ENCODE measurements at places on chromosomes 4 and X.

- DNase-seq = no peak
Measured at GRCh38 chr4:159258889-159259560, 156.1 kb downstream of the RAPGEF2 start.

DNA sequence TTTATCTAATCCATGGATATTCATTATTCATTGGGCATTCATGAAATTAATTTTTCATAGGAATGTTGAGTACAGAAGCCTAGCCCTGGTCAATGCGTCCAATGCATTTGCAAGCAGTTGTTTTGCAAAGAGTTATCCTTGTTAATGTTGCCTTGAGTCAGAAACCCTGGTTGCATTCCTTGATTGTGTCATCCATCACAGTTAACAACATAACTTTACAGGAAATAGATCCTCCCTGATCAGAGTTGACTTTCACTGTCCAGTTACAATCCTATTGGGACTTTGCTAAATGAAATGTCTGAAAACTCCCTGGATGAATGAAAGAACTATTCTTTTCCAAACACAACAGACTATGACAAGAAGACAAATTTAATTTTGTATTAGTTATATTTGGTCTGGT is 924.3 kb upstream of the SLIT2 start:
- DNase-seq = no peak

- DNase-seq = no peak
Measured at GRCh38 chr4:82818664-82819662, 20.4 kb upstream of the SCD5 start.

DNA sequence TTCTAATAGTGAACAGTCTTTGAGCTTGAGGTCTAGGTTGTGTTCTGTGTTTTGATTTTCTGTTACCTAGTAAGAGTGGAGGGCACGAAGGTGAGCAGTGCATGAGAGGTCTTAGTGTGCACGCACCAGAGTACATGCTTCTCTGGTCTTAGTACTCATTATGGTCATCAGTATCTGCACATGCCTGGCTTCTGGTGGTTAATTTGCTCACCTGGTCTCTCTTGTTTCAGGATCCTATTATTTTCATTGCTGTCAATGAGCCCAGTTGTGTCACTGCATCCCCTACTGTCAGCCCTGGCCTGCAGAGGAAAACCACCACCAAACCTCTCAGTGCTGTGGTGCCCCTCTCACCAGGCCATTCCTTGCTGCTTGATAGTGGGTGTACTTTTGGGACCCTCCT is 54.8 kb downstream of the NSUN7 start:
- no peak for DNase-seq

DNA sequence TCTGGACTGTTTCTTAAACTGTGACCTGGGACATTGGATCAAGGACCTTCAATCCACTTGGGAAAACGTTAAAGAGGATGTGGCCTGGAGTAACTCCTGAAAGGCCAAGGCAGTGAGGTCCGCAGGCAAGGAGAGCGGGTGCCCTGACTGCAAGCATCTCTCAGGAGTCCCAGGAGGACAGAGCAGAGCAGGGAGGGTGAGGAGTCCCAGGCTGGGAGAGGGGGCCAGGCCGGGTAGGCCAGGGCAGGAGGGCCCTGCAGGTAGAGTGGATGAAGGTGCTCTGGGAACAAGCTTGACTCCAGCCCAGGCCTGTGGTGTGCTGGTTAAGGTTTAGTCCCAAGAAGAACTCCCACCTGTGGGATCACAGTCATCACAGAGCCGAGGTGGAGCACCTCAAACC is 13.8 kb downstream of the PNMA6E start:
- DNase-seq = no peak

DNA sequence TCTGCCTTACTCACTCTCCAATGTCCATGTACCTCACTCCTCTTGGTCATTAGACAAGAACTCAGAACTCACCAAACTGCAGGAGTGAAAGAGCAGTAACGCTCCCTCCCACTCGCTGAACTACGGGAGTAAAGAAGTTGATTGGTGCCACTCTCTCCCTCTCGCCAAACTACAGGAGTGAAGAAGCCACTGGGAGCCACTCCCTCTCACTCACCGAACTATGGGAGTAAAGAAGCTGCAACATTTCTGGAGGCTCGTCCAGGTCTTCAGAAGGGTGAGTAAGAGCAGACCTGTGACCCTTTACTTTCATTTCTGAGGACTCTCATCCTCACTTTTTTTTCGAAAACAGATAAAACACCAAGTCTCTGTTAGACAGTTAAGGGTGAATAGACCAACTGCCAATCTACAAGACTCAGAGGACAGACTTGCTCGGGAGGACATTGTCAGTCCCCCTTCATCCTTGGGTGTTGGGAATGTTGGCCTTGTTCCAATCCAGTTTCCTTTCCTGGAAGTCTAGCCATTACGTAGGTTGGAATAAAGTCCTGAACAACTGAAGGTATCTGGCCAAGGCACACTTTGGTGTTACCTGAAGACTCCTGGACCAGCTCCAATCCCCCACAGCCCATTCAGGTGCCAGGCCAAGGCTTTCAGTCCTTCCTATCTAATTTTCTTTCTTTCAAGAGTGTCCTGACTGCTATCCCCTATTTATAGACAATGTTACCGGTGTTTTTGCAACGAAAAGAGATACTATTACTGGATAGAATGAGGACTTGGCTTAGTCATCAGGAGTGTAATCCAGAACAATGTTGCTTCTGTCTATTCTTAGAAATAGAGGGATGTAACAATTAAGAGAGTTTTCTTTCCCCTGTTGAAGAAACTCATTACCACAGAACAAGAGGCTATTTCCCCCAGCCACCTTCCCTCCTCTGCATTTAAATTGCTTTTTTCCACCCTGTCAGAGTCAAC is 11.0 kb upstream of the COL25A1 start:
- DNase-seq = no peak

DNA sequence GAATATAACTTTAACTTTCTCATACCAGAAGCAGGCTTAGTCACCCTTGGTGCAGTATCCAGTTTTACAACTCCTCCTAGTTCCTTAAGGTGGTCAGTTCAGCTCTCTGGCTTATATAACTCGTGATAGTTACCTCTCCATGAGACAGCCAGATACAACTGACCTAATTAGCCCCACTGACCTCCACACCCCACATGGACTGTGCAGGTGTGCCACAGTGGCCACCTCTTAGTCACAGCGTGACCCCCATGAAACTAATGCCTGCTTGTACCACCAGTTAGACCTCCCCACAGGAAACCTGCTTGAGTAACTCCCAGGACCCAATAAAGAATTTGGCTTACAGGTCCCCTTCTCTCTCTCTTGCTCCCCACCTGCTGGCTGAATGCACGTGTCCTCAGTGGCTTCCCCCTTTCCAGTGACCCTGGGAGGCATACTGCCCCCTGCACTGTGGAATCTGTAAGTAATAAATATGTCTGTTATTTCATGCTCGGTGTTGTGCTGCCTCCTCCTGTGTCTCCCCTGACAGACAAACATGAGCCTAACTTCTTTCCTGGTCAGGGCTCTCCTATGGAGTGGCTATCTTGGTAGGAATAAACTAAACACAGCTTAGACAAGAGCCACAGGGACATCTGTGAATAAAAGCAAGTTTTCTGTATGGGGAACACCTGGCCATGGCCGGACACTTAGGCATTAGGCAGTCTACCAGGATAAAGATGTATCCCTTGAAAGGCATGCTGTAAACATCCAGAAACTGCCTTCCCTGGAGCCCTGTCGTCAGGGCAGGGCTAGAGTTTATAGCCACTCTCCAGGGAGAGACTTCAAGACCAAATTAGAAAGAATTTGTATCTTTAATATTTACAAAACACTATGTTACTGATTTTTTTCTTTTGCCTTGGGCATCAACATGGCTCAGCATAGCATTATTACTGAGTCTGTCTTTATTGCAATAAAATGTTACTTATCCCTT is 209.7 kb upstream of the BOD1L1 start:
- no peak for DNase-seq

GRCh38 chr4:79874197-79874596 is 198.8 kb downstream of the ANTXR2 start:
- no peak for DNase-seq

DNA sequence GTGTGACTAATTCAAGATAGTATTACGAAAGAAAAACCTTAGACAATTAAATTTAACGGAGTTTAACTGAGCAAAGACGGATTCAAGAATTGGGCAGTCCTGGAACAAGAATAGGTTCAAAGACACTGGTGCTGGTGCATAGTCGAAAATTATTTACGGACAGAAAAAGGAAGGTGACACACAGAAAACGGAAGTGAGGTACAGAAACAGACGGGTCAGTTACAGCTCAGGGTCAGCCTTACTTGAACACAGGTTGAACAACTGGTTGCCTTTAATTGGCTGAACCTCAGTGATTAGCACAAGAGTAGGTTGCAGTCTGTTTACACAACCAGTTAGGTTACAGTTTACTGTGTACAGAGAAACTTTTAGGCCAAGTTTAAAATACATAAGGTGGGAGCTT is 31.5 kb downstream of the KLHL8 start:
- DNase-seq = no peak

- no peak for DNase-seq
Measured at GRCh38 chr4:52366621-52367020, 292.5 kb downstream of the USP46 start.

- no peak for DNase-seq
Measured at GRCh38 chr4:11769434-11769833, 340.7 kb upstream of the HS3ST1 start.

GRCh38 chr4:25914670-25915352 is 791 bp downstream of the SMIM20 start:
- no peak for DNase-seq

- DNase-seq = no peak
Measured at GRCh38 chrX:2788980-2789379, 37.1 kb downstream of the XG start.

DNA sequence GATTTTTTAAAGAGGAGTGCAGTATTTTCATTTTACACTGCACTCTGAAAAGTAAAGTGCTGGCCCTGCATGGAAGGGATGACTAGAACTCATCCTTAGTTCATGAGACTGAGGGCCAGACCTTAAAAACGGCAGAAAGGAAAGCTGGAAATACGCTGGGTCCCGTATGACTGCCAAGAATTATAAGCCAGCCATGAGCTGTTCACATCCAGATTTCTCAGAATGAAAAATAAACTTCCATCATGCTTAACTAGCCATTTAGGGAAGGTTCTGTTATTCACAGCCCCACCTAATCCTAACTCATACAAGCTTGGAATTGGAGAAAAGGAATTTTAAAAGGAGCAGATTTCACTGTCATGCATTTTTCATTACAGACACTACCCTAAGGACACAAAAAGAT is 894.4 kb downstream of the FAT4 start:
- DNase-seq = no peak

- no peak for DNase-seq
Measured at GRCh38 chr4:158857951-158858350, 89.1 kb downstream of the FNIP2 start.

DNA sequence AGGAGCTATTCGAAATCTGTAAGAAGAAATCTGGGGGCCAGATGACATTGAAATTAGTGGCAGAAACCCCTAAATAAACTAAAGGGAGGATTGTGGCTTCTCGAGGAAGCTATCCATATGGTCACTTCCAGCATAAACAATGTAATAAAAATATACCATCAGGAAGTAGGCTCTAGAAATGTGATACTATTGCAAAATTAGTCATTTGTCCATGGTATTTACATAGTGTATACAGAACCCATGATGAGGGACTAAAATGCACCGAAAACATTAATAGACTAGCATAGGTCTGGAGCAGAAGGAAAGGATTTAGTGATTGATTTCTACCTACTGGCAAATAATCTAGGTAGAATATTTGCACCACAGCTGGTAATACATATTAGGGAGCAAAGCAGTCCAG is 1344.0 kb downstream of the FSTL5 start:
- no peak for DNase-seq

GRCh38 chr4:89099034-89099433 is 12.3 kb upstream of the TIGD2 start:
- DNase-seq = no peak

- no peak for DNase-seq
Measured at GRCh38 chr4:125944966-125945365, 630.2 kb downstream of the FAT4 start.

DNA sequence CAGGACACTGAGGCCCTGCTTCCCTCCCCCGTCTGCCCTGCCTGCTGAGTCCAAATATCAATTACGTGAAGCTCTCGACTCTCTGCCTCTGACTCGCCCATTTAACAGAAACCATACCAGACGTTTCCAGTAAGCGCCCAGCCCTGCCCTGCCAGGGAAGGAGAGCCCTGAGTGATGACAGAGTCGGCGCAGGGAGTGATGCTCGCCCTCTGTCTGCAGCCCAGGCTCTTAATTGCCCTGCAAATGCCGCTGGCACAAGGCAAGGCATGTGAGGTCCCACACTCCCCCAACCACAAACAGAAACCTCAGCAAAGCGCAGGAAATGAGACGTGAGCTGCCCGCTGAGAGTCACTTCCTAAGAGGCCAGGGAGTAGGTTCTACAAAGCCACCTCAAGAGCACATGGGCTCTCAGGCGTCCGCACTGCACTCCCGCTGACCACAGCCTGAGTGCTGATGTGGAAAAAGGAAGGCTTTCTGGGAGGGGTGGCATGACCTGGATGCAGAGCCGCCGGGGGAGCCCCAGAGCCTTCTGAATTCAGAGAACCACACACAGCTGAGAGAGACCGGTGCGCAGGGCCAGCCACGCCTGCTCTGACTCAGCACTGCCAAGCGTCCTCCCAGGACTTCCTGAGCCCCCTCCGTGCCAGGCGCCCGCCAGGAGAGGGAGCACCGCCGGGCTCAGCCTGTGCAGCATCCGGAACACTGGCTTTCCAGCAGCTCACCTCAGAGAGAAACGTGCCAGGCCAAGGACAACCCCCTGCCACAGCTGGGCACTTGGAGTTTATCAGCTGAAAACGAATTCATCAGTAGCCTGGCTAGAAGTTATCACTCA is 5.3 kb downstream of the ZFYVE28 start:
- DNase-seq = peak; percentile 81

GRCh38 chr4:70654605-70655011 is 11.7 kb downstream of the JCHAIN start:
- peak; percentile 53 for DNase-seq

DNA sequence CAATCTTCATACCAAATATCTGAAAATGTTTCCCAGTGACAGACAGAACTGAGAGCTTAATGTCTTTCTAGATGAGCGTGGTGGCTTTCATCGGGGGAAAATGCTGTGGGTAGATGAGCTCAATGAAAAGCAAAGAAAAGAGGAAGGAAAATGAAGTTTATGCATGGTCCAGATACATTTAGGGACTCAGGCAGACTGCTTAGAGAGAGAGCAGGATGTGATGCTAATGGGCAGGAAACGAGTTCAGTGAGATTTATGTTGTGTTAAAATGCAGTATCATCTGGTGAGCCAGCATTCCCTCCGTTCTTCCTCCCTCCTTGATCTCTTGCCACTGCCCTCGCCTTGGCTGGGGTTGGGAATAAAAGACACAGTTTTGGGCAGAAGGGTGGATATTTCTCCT is 229.2 kb downstream of the GBA3 start:
- DNase-seq = peak; percentile 72

- DNase-seq = peak; percentile 71
Measured at GRCh38 chrX:148940411-148940996, 440.1 kb downstream of the AFF2 start.

GRCh38 chrX:147788641-147789350 is 122.9 kb upstream of the FMR1 start:
- DNase-seq = no peak

GRCh38 chr4:44425614-44426208 is 22.9 kb downstream of the KCTD8 start:
- no peak for DNase-seq

- no peak for DNase-seq
Measured at GRCh38 chr4:166049036-166049435, 176.0 kb downstream of the TLL1 start.

Data from hematopoietic multipotent progenitor cell (in vitro differentiated cells).